ENCODE measurements at places on chromosomes 12 and 14.

- DNase-seq: no peak
Measured at GRCh38 chr12:115485967-115486366, 791.5 kb downstream of the MED13L start.

DNA sequence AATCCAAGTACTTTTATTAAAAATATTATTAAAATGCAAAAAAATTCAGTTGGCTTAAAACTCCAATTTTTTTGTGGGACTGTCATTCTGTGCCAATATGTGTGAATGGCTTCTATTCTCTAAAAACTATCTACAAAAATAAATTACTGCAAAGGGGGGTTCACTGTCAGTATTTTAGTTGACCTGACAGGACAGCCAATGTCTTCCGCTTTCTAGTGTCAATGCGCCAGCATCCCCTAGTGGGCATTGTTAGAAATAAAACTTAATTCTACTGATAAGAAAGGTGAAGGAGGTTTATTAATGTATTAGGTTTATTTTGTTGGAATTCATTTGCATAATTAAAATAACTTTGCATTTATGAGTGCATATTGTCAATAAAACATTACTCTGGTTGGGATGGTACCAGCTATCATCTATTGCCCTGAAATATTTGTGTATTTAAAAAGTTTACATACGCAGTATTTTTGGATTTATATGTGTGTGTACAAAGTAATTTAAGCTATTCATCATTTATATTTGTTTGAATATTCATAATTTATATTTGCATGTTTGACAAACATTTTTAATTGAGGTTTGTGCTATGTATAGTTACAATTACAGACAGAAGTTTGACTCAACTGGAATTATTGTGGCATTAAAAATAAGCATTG is 527.2 kb downstream of the FLRT2 start:
- DNase-seq: peak; percentile 15

DNA sequence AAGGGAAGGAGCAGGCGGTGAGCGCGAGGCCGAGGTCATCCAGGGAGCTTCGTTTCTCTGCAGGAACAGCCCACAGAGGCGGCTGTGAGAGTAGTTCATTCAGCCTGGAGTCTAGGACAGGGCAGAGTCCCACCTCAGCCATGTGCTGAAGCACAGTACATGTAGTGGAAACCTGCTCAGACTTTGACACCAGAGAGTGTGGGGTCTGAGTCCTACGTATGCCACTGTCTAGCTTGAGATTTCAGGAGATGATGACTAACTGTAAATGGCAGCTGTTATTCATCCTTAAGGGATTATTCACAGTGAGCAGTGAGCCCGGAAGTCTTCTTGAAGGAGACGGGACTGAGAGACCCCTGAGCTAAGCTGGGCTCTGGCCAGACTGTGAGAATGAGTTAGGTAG is 938 bp upstream of the SLC6A13 start:
- peak; percentile 13 for DNase-seq

GRCh38 chr12:18683327-18684013 is 54.3 kb downstream of the PLCZ1 start:
- no peak for DNase-seq

DNA sequence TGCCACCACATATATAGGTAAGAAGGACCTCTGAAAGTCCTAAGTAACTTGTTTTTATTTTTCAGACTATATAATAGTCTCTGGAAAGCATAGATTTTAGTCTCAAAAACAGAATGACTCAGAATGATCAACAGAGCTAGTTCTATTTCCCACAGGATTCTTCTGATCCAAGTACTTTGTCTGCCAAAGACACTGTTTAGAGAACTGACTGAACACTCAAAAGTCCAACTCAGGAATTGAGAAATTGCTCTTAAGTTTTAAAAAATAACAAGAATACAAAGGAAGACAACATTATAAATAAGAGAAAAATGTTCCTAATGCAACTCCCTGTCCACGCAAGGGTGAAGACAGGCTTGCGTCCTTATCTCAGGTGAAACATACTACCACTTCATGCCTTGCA is 29.0 kb downstream of the LGMN start:
- DNase-seq: no peak

GRCh38 chr14:90381999-90382451 is 14.8 kb upstream of the CALM1 start:
- no peak for DNase-seq

DNA sequence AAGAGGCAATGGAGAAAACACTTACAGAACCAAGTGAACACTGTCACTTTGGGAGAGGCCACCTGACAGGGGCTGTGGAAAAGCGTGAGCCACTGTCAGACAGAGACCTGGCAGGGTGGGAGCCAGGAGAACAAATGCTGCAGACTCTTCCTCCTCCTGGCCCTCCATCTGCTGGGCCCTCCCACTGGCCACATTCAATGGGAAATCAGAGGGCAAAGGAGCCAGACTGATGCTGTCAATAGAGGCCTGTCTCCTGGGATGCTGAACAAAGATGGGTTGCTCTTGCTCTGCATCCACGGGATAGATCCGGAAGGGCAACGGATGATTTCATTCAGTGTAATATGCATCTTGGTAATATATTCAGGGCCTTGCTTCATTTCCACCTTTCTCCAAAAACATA is 44.9 kb upstream of the BCAT1 start:
- DNase-seq: no peak

GRCh38 chr12:94954029-94954685 is 49.3 kb downstream of the NDUFA12 start:
- DNase-seq: peak; percentile 14

DNA sequence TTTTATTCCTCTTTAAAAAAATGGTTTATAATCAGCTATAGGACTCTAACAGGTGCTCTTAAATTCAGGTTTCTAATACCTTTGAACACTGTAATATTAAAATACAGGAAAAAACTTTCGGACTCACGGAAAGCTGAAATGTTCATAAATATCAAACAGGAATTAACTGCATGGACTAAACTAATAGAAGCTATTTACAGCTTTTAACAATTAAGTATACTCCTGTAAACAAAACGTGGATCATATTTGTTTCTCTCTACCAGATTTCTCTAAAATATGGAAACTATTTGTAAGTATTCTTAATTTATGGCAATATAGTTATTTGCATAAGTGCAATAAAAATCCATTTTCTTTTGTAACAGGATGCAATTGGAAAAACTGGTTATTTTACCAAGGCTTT is 108.9 kb upstream of the RESF1 start:
- DNase-seq: no peak

DNA sequence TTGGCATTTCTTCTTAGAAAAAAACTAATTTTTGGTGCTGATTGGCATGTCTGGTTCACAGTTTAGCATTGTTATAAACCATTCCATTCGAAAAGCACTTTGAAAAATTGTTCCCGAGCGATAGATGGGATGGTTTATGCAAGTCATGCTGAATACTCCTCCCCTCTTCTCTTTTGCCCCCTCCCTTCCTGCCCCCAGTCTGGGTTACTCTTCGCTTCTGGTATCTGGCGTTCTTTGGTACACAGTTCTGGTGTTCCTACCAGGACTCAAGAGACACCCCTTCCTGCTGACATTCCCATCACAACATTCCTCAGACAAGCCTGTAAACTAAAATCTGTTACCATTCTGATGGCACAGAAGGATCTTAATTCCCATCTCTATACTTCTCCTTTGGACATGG is 20.1 kb upstream of the TIGAR start:
- no peak for DNase-seq

- no peak for DNase-seq
Measured at GRCh38 chr12:124392667-124393413, 97.9 kb downstream of the RFLNA start.

GRCh38 chr12:54749191-54749818 is 101.1 kb upstream of the DCD start:
- DNase-seq: peak; percentile 24

DNA sequence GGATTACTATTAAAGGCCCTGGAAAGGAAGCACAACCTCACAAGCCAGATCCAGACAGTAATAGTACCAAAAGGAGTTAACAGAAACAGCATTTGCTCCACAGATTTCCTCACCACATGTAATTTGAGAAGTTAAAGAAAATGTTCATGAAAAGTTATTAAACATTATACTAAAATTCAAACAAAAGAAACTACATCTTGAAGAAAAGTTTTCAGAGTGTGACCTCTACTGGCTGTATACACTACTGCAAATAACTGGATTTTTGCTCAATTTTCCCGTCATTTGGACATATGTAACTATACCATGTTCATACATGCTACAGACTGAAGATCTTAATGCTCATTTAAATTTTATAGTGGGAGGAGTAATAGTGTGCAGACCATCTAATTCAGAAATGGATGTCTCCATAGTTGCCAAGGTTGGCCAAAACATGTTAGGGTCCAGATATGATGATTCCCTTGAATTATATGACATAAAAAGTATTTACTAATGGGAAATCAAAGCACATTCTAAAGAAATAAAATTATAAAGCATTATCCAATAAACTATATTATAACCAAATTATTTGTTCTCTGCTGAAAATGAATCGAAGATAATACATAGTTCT is 5.6 kb downstream of the KRR1 start:
- no peak for DNase-seq

DNA sequence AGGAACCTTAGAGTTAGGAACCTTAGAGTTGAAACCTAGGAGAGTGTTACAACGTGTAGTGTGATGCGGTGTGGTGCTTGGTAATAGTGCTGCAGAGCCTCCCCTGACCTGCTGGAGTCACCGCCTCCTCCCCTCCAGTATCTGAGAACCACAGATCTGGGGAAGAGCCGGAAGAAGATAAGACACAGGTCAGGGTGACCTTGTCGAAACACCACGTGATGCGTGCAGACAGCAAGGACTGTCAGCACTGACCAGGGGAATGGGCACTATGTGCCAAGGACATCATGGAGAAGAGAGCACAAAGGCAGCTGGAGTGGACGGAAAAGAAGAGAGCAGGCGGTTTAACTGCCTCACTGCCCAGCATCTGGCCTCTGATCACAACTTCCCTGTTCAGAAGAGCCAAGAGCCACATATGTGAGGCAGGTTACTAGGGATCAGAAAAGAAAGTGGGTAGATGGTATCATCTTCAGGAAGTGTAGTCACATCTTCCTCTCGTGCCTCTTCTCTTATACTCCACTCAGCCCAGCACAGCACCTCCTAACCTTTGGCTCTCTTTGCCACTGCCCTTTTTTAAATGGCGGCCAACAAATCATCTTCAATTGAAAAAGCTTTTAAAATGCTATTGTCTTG is 93.7 kb downstream of the TESC start:
- no peak for DNase-seq

DNA sequence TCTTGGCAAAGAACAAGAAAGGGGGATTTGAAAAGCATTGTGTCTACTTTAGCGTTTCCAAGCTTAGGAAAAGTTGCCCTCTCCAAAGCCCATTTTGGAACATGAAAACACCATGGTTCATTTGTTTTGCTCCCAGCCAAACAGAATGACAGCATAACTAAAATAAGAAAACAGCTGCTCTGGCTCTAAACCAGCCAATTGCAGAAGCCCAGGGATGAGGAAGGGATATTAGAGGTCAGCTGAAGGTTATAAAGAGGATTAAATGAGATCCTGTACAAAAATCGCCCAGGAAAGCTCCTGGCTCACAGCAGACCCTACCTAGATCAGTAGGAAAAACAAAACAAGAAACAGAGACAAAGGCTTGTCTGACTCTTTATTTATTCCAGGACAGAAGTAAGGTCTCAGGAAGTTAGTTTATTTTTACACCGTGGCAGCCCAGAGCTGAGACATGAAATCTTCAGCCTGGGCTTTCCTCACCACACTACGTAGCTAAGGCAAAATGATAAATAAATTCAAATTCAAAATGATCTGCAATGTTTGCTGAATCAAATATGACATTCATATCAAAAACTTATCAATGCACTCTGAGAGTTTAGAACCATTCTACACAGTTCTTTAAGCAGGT is 25.9 kb downstream of the SPX start:
- no peak for DNase-seq

DNA sequence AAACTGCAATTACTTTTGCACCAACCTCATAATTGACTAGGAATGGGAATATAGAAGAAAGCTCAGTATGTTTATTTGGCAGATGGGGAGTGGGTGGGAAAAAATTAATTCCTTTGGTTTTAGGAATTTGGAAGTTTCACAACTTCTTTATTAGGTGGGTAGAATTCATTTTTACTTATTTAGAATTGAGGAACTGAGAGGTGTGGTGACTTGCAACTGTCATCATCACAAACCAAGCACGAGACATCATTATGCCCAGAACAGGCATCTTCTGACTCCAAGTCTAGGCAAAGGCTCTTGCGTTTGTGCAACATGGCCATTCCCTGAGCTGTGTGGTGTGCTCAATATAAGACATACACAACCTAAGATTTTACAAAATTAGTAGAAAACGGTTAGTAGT is 380.0 kb downstream of the ATP23 start:
- DNase-seq: no peak

- no peak for DNase-seq
Measured at GRCh38 chr12:53500142-53500775, 824 bp upstream of the TARBP2 start.

GRCh38 chr12:132360906-132361777 is 31.8 kb upstream of the GALNT9 start:
- no peak for DNase-seq
